ENCODE measurements at places on chromosomes 7 and 10.

DNA sequence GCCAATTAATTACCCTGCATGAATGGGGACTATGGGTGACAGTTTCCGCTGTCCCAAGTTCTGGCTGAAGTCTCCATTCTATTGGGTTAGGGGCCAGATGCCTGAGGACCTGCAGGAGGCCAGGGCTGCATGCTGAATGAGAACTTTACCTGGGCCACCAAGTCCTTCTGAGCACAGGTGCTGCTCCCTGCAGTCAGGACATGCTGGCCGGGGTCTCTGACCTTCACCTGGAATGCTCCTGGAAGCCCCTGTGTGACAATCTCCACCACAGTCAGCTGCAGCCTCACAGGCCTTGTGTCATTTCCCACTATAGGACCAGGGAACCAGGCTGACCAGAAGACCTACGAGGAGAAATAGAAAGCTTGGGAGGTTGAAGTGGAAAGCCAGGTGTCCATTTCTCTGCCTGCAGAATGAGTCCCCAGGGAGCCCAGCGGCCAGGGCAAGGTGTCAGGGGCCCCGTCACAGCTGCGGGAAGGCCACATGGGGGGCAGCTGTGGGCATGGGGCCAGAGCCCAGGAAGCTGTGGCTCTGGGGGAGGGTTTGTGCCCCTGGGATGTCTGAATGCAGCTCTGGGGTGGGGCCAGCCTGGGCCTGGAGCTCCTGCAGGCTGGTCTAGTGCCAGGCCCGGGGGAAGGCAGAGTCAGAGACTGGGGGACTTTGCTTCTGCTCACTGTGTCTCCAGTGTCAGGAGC is 5.6 kb upstream of the GIMAP8 start:
- no peak for DNase-seq
- no peak overlapping the region for H3K4me3 ChIP-seq

DNA sequence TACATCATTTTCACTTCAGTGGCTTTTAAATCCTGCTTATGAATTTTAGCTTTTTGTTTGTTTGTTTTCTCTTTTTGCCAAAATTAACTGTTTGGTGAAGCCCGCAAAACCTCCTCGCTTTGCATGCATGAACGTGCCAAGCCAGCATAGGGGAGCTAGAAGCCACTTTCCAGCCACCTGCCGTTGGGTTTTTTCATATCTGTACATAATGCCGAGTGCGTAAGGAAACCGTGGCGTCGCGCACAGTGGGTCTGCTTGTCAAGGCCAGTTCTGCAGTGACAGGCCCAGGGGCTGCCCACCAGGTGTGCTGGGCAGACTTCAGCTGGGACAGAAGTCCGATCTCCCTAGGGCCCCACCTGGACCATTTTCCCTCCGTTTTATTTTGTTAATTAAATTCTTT is 41.1 kb downstream of the WIPI2 start:
- H3K4me3 ChIP-seq = no peak overlapping the region
- H3K27me3 ChIP-seq = no peaks in the 10 kb centered on the region
- peaks cover 11% of the 10 kb centered on the region for H3K4me1 ChIP-seq
- H3K27ac ChIP-seq = peak overlapping the region; percentile 92
- DNase-seq = no peak

DNA sequence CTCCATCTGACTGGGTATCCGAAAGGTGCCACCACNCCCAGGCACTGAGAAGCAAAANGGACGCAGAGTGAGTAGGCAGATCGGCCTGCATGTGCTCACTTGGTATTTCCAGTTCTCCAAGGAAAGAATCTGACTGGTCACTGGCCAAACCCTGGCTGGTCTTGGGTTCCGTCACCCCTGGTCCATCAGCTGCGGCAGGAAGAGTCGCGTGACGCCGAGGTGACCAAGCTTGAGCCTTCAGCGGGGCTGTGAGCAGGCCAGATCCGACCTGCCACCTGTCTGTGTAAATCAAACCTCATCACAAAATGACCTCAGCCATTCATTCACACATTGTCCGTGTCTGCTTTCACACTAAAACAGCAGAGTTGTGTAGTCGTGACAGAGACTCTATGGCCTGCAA is 28.8 kb upstream of the CHST15 start:
- H3K36me3 ChIP-seq = no peaks in the 10 kb centered on the region
- peaks cover 8% of the 10 kb centered on the region for H3K27me3 ChIP-seq
- no peak overlapping the region for H3K4me3 ChIP-seq
- H3K27ac ChIP-seq = no peak overlapping the region
- no peaks in the 10 kb centered on the region for H3K4me1 ChIP-seq
- DNase-seq = no peak

- H3K4me1 ChIP-seq = no peaks in the 10 kb centered on the region
- no peaks in the 10 kb centered on the region for H3K27me3 ChIP-seq
- no peak for DNase-seq
- no peak overlapping the region for H3K4me3 ChIP-seq
- no peak overlapping the region for H3K27ac ChIP-seq
Observed at GRCh38 chr10:90642136-90642535, 215.7 kb downstream of the HTR7 start.

- no peak for DNase-seq
- H3K27me3 ChIP-seq = peaks cover 44% of the 10 kb centered on the region
- peaks cover 6% of the 10 kb centered on the region for H3K4me1 ChIP-seq
- H3K36me3 ChIP-seq = no peaks in the 10 kb centered on the region
Observed at GRCh38 chr7:156063241-156063810, 251.1 kb upstream of the SHH start.

Measured in progenitor cell of endocrine pancreas (in vitro differentiated cells).